ENCODE measurements at places on chromosomes 2 and 18.

DNA sequence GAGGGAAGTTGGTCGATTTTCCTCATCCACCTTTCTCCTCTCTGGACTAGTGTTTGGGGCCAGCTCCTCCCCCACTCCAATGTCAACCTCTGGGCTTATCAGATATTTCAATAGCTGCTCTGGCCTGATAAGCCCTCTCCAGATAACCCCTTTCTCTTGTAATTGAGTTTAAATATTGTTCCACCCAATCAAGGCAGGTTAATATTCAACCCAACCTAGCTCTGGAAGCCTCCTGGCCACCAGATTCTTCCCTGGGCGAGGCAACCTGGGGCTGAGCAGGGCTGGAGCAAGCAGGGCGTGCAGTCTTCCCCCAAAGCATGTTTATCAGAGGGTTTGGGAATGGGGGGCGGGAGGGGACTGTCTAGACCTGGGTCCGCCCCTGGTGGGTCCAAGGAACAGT, 73.8 kb downstream of the TFCP2L1 start:
- no peak for DNase-seq

GRCh38 chr2:116517936-116518335, 1296.6 kb upstream of the DDX18 start:
- DNase-seq: no peak

- DNase-seq: no peak
Observed at GRCh38 chr2:70729647-70730046, 38.4 kb downstream of the ADD2 start.

DNA sequence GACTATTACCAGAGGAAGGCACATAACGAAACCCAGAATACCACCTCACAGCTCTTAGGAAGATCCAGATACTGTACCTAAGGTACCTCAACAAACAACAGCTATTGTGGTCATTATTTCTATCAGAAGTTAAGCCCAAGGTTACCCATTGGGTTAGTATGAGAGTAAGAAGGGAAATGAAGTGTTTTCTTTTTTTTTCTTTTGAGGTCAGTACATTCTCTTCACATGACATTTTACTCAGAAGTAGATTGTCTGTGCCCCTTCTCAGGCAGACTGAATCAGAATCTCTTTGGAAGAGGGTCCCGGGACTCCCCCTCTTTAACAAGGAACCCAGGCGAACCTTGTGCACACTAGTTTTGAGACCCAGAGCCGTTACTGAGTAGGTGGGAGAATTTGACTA, 233.7 kb upstream of the CXCR4 start:
- DNase-seq: no peak

DNA sequence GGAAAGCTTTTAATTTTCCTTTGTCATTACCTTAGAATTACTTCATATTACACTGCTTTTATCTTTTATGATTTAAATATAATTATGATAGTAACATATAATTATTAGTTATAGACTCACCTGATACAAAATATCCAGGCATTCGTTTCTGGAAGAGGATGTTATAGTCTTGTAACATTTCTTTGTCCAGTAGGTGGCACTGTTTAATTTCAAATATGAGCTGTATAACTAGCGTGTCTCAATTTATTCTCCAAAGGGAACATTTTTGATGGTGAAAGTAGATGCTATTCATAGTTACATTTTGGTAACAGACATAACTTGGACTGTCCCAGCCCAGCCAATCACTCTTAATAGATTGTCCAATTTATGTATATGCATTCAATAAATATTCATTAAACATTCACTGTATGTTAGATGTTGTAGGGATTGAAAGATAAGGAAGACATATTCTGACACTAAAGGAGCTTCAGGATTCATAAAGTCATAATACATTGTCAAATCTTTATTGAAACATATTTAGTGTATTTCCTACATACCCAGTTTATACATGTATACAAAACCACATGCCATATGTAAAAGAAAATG, 19.2 kb downstream of the DAW1 start:
- no peak for DNase-seq

DNA sequence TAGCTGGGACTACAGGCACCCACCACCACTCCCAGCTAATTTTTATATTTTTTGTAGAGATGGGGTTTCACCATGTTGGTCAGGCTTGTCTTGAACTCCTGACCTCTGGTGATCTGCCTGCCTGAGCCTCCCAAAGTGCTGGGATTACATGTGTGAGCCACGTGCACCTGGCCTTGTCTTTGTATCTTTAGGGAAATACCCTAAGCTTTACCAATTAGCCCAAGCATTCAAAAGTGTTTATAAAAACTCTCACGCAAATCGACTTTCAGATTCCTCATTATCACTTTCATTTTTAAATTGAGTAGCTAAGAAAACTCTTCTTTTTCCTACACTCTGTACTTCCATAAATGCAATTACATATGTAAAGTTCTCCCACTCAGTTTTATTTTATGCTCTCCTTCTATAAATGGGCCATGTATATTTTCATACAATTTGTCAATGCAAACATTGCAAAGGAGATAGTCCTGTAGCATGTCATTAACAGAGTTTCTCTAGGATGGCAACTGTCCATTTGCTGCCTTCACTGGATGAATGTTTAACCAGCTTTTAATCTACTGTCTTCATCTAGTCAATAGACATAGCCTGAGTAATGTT, 326.2 kb upstream of the LRATD1 start:
- no peak for DNase-seq

- no peak for DNase-seq
Observed at GRCh38 chr2:173596244-173596643, 241.6 kb downstream of the CDCA7 start.

DNA sequence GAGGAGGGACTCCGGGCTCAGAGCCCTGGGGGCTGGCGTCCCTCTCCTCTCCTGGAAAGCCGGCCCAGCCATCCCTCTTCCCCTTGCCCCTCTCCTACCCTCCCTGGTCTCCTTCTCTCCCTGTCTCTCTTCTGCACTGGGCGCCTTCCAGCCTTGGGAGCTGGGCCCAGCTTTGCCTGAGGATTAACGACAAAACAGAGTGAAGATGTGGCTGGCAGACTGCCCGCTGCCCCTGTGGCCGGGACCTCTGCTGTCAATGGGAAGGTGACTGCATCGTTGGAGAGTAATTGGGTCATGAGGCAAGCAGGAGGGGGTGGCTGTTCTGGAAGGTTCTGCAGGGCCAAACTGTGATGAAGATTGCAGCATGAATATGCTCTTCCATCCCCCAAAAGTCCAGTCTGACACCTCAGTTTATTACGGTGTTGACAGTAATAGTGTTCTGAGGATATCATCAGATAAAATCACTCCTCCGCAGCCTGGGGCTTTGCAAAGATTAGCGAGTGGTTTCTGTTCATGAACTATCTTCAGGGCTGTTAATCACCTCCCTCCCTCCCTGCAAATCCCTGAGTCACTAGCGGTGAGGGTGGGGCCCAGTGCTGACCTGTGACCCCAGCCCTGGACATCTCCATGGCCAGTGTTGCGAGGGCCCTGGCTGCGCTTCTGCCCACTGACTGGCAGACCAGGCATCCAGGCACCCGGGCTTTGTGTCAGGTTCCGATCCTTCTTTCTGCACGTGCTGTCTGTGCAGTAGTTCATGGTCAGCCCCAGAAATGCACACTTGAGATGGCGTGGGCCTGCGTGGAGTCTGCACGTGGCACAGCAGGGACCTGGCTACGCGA, 23.0 kb downstream of the RTP5 start:
- DNase-seq: no peak

- no peak for DNase-seq
Observed at GRCh38 chr2:108586631-108587030, 52.4 kb downstream of the LIMS1 start.

DNA sequence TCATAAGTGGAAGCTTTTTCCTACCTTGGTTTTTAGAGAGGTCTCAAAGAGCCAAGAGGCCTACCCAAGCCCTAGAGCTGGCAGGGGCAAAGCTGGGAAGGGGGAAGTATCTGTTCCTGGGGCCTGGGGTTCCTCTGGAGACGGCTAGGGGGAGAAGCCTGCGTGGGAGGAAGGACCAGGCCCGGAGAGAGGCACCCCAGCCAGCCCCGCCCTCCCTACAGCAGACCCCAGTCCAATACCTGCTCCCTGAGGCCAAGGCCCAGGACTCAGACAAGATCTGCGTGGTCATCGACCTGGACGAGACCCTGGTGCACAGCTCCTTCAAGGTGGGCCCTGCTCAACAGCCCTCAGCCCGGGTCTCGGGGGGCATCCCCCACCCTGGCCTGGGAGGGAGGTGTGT, 2.2 kb downstream of the CTDSP1 start:
- no peak for DNase-seq

DNA sequence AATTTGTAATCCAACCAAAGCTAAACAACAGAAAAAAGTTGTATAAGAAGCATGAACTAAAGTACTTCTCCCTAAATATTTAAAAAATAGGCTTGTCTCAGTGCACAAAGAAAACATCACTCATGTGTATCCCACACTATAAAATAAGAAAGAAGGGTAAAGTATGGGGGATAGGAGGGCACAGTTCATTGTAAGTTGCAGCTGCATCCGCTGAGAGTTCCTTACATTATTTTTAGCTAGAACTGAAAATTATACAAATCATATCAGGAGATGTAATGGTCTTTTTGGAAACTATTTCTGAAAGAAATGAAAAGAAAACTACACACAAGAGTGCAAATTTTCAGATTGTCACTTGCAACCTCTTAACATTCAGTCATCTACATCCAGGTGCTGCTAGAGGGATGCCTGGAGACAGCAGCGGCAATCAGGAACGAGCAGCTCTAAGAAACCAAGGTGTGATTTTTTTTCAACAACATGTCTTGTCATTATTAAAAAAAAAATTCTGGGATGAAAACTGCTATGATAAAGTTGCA, 273.6 kb downstream of the ASXL3 start:
- DNase-seq: no peak

GRCh38 chr2:241606186-241606585, 30.8 kb downstream of the THAP4 start:
- no peak for DNase-seq

GRCh38 chr2:71675296-71675695, 221.9 kb downstream of the DYSF start:
- DNase-seq: no peak

Data from effector memory CD8-positive, alpha-beta T cell (primary cell).